Activated CD8-positive, alpha-beta memory T cell treated with anti-CD3 and anti-CD28 coated beads for 24 hours (primary cell): ENCODE measurements at places on chromosomes 4 and X.

- DNase-seq: no peak
These were observed 21.6 kb downstream of the GUCY1A1 start for GRCh38 chr4:155688211-155688610.

GRCh38 chrX:56813318-56813837 is 84.3 kb downstream of the NBDY start:
- peak; percentile 74 for DNase-seq

DNA sequence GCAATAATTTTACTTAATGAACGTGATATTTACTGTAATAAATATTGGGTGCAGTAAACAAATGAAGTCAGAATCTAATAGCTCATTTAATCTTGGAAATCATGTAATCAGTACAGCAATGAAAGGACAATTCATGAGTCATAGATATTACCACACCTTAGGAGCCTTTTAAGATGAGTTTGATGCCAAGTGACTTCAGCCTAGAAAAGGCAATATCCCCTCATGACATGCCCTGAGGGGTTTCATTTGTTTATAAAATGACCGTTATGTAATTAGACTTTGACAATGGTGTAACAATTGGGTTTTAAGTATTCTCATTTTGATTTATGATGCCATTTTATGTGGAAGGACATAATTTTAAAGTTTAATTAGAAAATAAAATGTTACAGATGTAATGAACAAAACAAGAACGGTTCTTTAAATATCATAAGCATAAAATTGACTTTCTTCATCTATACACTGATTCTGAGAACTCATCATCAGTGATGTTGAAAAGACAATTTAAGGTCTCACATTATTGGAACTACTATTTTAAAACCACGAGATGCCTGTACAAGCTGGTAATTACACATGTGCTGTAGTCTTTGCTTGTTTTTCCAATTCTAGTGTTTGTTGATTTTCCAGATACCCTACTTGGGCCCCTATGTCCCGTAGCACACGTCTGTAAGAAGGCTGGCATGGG is 5.0 kb downstream of the FGF2 start:
- DNase-seq: no peak

- no peak for DNase-seq
These were observed 496.7 kb downstream of the SPRY1 start for GRCh38 chr4:123893011-123893981.

DNA sequence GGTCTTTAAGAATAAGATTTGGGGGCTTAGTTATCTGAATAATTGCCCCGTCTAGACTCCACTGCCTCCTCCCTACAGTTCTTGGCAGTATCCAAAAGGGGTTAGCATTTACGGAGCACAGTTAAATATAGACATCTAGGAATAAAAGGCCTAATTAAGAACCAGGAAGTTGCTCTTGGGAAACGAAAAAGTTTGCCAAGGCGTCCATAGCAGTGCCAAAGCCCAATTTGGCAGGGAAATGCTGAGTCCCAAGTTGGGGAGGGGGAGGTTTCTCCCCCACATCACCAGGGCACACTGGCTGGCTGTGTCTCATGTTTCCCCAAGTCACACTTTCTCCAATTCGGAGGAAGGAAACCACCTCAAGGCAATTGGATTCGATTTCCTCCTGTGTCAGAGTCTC is 338.7 kb downstream of the FBXW7 start:
- no peak for DNase-seq

DNA sequence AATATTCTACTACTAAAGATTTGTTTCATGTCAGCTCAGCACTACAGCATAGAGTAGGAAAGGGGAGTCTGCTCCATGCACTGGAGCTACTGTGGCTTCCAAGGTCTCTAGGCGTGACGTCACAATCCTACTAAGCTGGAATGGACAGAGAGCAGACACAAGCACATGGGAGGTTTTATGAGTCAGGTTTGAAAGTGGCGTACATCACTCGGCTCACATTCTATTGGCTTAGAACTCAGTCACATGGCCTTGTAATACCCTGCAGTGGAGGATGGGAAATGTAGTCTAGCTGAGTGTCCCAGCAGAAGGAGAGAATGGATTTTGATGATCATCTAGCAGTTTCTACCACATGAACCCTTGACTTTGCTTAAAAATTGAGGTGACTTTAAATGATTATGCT is 624.8 kb upstream of the ATOH1 start:
- DNase-seq: no peak

- DNase-seq: no peak
These were observed 2108.9 kb upstream of the TENM3 start for GRCh38 chr4:180134091-180134866.

- no peak for DNase-seq
These were observed 437.9 kb upstream of the BOD1L1 start for GRCh38 chr4:14065406-14065805.

GRCh38 chr4:109729718-109730618 is at the start of gene PLA2G12A:
Gene PLA2G12A (minus strand): TSS chr4:109730070. CDS start chr4:109729809, 261 bp downstream.
- DNase-seq: peak; percentile 90

DNA sequence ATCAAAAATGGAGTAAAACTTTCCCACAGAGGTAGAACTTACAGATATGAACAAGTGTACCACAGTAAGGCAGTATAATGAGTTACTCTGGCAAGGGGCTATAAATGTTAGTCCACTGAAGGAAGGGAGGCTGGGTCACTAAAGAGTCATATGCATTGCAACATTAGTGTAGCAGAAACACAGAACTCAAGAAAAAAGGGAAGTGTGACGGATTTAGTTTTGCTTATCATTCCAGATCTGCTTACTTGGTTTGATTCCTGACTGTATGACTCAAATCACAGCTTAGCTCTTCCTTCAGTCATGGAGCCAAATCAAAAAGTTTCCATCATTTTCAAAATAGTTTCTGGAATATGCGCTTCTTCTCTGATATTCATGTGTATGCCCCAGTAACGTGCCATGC is 148.7 kb downstream of the FSTL5 start:
- no peak for DNase-seq

DNA sequence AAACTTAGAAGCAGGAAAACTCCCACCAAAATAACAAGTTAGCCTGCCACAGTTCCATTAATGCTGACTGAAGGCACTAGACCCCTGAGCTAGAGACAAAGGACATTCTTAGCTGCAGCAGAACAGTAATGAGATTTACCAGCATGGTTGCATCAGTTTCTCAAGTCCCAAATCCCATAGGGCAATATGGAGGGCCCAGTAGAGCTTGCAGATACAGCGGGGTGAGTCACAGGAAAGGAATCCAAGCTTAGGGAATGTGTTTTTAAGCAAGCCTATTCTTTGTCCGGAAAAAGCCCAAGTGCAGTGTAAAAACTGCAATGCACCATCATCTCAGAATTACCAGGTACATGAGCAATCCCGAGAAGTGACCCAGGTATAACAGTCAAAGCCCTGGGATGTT is 51.3 kb upstream of the EXOC1L start:
- no peak for DNase-seq

DNA sequence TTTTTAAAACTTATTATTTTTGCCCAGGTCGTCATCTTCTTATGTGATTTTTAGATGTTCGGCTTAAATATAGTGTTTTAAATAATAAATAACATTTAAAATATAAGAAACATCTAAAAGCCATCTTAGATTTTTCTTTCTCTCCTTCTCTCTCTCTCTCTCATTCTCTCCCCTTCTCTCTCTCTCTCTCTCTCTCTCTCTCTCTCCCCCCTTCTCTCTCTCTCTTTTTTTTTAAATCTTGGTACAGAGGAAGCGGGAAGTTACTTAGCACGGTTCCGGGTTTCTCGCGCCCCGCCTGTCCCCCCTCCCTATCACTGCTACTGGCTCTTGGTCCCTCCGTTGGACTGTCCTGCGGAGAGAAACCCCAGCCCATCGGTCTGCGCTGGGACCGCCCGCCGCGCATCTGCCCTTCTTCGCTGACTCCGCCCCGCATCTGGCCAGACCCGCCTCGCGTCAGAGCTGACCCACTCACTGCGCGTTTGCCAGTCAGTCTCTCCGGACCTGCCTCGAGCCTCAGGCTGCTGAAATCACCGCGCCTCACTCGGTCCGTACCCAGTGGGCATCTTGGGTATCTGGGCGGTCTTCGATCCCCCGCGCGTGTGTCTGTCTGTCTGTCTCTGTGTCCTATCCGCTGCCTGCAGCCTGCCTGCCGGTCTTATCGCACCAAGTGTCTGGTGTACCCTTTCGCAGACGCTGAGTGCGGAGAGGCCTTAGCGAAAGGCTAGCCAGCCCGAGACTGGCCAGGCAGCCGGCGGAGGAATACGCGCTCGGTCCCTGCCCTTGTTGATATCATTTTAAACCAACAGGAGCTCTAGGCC is at the start of gene PABPC5:
Gene PABPC5, plus strand, starts transcription at position 489 of the 818 bp plus-strand sequence. CDS start 739 bp downstream, outside the sequence.
- DNase-seq: no peak

DNA sequence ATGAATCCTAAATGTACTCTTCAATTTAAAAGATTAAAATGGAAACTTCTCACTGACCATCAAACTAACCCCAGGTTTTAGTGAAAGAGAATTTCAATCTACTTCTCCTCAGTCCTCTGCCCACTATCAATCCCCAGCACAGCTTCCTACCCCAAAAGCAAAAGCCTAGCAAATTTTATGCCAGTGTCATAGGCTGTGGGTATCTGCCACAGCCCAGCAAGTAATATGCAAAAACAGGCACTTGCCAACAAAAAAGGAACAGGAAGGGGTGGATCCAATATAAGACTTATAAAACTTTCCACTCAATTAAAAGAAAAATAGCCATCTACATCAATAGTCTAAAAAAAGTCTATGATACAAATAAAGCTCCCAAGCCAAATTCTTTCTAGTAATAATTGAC is 22.3 kb downstream of the CAMK2D start:
- no peak for DNase-seq

DNA sequence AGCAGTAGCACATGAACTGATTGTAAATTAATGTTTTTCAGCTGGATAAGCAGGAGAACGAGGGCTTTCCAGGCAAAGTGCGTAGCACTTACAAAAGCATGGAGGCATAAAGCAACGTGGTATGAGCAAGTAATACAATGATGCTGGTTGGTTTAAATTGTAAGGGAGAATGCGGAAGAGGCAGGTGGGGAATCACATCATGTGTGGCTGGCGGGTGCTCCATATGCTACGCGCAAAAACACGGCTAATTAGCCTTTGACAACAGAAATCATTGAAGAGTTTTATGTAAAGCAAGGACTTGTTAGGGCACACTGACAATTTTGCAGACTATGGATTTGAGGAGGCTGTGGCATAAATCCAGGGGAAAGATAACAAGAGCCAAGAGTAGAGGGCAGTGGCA is 14.6 kb downstream of the SYTL4 start:
- no peak for DNase-seq

GRCh38 chr4:1211891-1212545 is 36.9 kb downstream of the CTBP1 start:
- DNase-seq: no peak

GRCh38 chr4:118797558-118798142 is 38.3 kb downstream of the SEC24D start:
- no peak for DNase-seq

GRCh38 chr4:139853309-139853708 is 187.7 kb downstream of the MGST2 start:
- no peak for DNase-seq

- peak; percentile 60 for DNase-seq
These were observed 41.2 kb downstream of the LONRF3 start for GRCh38 chrX:119015407-119016237.
